GM12865 (cell line): ENCODE measurements at places on chromosomes 16 and 17.

DNA sequence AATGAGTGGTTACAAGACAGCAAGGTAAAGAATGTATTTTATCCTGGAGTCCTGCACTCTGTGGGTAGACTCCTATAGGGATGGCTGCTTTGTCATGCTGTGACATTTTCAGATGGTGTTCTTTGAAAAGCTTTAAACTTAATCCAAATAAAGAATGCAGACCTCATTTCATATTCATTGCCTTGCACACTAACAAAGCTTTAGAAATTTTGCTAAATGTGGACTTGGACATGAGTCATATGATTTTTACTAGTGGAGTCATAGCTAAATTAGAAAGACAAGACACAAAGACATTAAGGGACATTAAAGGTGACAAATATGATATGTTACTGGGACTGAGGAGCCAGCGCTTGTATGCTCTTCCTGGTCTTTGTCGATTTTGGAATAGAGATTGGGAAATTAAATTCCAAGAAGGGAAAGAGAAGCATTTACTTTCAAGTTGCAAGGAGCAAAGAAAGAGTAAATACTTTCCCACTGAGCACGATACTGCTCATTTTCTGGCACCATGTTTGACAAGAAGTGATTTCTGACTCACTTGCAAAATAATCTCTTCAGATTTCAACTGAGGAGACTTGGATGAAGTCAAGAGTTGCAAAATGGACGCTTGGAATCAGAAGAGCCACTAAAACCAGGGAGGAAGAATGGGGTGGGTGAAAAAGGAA lies 152.9 kb upstream of the MYOCD start:
- DNase-seq, result no peak

DNA sequence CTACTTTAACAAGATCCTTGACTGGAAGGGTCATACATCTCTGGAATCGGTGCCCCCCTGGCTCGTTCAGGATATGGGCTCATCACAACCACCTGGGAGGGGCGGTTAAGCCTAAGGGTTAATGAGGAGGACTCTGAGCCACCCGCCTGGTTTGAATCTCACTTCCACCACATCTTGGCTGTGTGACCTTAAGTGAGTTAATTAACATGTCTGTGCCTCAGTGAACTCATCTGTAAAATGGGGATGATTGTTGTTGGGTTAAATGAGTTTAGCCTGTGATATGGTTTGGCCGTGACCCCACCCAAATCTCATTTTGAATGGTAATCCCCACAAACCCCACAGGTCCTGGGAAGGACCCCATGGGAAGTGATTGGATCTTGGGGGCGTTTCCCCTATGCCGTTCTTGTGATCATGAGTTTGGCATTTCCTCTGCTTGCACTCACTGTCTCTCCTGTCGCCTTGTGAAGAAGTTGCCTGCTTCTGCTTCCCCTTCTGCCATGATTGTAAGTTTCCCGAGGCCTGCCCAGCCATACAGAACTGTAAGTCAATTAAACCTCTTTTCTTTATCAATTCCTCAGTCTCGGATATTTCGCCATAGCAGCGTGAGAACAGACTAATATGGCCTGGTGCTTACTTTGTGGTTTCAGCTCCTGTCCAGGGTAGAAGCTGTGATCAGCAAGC lies 214.0 kb upstream of the CIBAR2 start:
- DNase-seq, result no peak

- no peak for DNase-seq
These were observed 47.6 kb upstream of the RPH3AL start for GRCh38 chr17:400257-400656.

GRCh38 chr16:87390641-87391323 lies 1.4 kb upstream of the MAP1LC3B start:
- no peak for DNase-seq

- no peak for DNase-seq
These were observed 22.3 kb upstream of the DHX40 start for GRCh38 chr17:59542960-59543635.

DNA sequence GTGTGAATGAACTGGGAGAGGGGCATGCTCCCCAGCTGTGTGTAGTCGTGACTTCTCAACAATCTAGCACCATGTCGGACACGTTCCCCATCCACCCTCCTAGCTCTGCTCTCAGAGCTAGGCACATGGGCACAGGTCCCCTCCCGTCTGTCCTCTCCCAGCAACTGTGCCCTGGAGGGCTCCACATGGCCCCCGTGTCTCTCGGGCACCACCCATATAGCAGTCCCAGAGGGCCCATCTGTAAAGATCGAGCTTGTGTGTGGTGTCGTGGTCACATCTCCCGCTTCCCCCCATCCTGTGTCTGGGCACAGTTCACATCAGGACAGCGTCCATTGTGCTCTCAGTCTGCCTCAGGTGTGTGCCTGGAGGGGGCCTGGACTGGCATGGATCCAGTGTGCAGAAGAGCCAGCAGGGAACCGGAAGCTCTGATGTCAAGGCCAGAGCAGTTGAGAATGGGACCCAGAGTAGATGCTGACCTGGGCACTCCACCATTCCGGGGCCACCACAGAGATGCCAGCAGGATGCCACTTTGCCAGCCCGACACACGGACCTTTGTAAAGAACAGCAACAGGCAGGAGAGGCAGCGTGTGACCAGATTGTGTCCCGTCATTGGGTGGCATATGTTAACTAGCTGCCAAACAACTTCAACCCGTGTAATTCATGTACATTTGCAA lies 55.7 kb downstream of the MARF1 start:
- DNase-seq, result no peak

DNA sequence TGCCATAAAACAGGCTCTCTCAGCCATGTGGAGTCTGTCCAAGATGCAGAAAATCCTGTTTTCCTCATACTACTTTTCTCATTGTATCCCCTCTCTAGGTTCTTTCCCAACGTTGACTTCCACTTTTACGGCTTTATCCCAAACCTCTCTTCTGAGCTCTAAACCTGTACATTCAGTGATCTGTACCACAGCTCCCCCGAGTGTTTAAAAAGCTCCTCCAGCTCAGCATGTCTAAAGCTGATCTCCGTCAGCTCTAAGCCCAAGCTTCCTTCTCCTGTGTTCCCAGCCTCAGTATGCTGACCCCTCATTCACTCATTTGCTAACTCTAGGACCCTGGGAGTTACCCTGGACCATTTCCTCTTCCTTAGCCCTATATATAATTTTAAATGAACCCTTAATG lies 144.6 kb downstream of the DNAH9 start:
- no peak for DNase-seq

DNA sequence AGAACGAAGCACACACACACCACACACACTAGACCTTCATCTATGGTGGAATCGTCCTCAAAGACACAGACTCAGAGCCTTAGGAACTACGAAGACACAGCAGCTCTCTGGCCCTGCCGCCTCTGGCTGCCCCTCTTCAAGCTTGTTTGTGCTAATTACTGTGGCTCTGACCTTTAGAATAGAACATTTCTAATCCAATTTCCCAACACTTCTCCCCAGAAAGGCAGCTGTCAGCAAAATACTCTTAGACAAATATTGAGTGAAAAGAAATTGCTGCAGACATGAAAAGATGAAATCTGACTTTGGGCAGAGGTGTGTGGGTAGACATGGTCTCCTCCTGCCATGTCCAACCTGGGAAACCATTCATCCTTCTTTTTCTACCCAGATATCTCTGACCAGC lies 152.0 kb upstream of the DNAH9 start:
- no peak for DNase-seq

DNA sequence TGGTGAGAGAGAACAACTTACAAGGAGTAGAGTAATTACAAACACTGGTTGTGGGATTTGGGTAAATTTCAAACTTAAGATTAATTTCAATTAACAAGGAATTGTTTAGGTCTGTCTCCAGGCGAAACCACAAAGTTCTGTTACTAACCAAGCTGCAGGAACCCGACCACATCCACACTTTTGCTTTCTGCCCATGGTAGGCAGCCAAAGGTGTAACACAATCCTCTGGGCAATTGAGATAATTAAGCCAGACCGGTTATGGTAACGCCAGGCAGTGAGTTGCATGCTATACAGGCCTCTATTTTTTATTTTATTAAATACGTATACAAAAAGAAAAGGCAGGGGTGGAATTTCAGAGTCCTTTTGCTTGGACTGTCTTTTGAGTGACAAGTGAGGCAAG lies 12.0 kb downstream of the KCNJ2 start:
- no peak for DNase-seq

- peak; percentile 28 for DNase-seq
These were observed 140.7 kb downstream of the PRKCB start for GRCh38 chr16:23976524-23976923.
